ENCODE measurements at places on chromosomes 13 and 19.

GRCh38 chr19:49363268-49364082 is at the start of gene DKKL1:
DKKL1 (plus strand) TSS chr19:49363877; CDS start chr19:49363999, 122 bp downstream.
- peak; percentile 99 for DNase-seq

DNA sequence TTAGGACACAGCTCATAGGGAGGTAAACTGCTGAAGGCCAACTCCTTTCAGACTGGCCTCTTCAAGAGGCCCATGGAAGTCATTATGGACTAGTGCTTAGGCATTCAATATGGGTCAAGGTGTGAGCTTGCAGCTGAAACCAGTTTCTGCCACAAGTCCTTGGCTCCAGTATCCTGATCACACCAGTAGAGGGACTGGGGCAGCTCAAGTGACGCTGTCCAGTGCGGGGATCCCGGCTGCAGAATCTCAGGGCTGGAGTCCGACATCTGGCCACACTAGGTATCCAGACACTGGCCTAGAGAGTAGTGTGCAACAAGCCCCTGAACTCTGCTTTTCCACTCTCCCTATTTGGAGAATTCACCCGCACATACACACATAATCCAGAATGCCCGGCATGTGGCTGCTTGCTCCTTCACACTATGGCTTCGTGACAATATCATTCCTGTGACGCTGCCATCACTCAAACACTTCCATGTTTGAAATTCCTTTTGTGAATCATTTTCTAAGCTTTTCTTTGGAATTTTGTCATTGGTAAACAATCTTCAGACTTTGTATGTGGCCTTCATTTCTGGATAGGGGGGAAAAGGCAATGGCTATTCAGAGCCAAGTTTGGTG is 425.1 kb downstream of the EFNB2 start:
- peak; percentile 50 for DNase-seq

DNA sequence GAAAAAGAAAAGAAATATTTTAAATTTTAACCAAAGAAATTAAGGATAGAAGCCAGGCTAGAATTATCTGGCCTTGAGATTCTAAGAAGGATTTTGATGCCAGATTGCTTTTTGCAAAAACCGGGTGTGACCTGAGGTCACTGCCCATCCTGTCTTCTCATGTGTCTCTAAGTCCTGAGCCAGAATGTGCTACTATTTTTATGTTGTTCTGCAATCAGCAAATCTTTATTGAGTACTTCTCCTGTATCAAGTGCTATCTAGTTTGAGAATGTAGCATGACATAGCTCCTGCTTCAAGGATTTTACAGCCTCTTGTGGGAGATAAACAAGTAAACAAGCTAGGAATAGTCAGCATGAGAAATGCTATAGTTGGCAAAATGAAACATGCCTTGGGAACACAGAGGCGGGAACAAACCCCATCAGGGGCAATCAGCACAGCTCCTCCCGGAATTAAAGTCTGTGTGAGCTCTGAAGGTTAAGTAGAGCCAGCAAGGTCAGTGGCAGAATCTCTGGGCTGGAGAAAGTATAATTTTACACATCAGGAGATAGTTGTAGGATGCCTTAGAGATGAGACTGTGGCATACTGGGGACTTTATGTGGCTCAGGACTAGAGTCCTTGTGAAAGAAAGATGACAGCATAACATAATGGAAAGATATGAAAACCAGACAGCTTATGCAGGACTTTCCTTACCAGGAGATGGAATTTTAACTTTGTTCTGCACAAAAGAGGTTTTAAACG is 899.5 kb upstream of the SLC10A2 start:
- DNase-seq: no peak

DNA sequence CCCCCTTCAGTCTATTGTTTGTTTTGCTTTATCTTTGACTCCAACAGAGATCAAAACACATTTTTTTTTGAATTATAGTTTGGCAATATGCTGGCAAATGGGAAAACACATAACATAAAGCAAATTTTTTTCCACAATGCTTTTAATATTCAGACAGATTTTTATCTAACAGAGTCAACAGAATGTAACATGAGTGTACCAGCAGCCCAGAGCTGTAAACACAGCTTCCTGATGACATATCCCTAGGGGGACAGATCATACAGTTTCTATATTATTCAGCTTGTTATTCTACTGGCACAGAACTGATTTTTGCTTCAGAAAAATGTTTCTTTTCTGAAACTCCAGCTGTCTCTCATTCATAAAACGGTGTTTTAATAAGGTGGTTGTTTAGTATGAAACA is 168.8 kb downstream of the OLFM4 start:
- DNase-seq: no peak

Measured in AG20443 (cell line).